ENCODE measurements at places on chromosomes 11 and 22.

GRCh38 chr11:38818720-38819119 is 2220.7 kb upstream of the RAG2 start:
- no peak for DNase-seq

DNA sequence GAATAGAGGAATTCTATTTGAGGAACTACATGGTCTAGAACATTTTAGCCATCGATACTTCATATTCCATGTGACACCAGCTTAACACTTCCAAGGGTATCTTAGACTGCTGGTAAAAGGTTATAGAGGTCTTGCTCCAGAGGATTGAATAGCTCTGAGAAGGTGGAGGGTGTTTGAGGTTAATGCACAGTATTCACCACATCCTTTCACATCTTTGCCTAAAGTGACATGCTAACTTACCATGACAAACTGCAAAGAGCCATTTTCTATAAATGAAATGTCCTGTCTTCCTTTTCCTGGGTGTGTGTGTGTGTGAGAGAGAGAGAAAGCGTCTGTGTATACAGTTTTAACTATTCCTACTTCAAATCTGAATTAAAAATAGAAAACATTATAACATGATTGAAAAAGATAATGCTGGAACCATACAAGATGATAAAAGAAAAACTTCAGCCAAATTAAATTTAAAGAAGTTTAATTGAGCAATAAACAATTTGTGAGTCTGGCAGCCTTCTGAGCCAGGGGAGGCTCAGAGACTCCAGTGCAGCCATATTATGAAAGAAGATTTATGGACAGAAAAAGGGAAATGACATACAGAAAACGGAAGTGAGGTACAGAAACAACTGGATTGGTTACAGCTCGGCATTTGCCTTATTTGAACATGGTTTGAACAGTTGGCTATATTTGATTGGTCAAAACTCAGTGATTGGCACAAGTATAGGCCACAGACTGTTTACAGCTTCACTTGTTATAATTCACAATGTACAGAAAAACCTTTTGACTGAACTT is 320.9 kb upstream of the CCDC179 start:
- DNase-seq = no peak

DNA sequence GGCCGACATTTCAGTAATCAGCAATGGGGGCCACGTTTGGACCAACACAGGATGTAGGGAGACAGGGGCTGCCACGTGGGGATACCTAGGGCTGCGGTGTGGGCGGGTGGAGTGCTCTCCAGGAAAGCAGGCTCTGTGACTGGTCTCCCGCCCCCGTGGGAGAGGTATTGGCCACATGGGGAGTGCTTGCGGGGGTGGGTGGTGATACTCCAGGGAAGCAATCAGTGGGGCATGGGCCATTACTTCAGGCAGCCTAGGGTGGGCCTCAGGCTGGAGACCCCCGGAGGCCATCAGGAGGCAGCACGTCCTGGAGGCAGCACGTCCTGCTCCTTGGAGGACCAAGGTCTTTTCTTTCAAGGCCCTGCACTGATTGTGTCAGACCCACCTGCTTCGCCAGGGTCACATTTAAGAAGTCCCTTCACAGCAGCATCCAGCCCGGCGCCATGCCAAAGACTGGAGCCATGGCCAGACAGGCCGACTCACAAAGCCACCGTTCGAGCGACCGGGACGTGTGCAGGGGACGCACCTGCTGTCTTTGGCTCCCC is 3.0 kb upstream of the MUC2 start:
- DNase-seq = no peak

- no peak for DNase-seq
Measured at GRCh38 chr11:10641912-10642697, 51.5 kb downstream of the IRAG1 start.

DNA sequence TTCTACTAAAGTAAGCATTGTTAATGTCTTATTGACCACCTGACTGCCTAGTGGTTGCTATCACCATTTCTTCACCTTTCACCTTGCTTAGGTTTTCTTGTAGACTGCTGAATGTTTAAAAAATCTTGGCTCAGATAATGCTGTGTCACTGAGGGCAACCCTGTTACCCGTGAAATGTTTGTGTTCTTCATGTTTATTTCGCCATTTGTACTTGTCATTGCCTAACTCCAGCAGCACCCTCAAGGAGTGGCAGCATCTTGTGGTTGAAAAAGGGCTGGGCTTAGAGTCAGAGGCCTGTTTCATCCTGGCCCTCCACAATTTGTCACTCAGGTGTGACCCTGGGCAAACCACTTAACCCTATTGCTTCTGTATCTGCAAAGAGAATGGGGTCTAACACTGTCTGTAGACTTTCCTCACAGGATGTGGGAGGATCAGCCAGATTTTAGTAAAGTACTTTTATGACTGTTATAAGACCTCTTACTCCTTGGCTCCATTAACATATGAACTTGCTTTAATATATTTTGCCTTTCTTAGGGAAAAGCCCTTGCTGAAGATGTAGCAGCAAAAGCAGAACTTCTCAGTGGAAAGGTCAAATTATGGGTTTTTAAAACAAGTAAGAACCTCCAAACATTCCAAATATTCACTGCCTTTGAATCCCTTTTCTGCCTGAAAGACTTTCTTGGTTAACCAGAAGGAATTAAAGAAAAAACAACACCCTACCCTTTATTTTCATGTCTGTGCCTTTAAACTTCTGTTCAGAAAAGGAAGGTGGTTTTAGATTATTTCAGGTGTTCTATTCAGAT is 154.5 kb upstream of the C11orf87 start:
- DNase-seq = no peak

DNA sequence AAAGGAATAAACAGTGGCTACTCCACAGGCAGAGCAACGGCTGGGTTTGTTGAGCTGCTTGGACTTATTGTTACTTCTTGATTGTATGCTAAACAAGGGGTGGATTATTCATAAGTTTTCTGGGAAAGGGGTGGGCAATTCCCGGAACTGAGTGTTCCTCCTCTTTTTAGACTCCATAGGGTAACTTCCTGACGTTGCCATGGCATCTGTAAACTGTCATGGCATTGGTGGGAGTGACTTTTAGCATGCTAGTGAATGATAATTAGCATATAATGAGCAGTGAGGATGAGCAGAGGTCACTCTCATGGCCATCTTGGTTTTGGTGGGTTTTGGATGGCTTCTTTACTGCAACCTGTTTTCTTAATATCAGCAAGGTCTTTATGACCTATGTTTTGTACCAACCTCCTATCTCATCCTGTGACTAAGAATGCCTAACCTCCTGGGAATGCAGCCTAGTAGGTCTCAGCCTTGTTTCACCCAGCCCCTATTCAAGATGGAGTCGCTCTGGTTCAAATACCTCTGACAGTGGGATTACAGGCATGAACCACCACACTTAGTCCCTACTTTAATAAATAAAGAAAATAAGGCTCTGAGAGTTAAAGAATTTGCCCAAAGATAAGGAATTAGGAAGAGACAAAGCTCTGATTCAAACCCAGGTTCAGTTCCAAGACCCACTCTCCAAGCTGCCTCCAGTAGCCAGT is 65.6 kb upstream of the CLMP start:
- no peak for DNase-seq

Measured in AG08396 (cell line).